ENCODE measurements at places on chromosomes 7 and 10.

DNA sequence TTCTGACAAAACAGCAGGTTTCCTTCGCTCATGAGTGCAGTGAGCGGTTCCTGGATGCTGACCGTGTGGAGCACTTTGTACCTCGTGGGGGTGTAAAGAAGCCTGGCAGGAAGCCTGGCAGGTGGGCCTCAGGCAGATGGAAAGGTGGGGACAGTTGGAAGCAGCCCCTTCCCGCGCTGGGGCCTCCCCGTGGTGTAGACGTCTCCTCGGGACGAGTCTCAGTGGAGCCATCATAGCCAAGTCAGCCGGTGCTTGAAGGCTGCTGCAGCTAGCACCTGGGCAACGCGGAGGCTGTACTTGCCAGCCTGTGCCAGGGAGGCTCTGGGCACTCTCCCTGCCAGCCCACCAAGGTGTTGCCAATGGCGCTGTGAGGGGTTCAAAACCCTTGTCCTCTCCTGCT is 154.5 kb downstream of the WDR37 start:
- no peak for DNase-seq

GRCh38 chr10:7218968-7219367 is 191.9 kb downstream of the SFMBT2 start:
- no peak for DNase-seq

DNA sequence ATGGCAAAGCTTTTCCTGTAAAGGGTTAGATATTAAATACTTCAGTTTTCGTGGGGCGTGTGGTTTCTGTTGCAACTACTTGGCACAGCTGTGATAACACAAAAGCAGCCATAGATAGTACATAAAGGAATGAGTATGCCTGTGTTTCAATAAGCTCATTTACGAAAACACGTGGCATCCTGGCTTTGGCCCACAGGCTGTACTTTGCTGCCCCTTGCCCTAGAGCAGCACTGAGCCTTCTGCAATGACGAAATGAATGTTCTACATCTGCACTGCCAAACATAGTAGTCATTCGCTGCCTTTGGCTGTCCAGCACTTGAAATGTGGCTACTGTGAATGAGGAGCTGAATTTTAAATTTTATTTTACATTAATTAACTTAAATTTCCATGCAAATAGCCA is 376.2 kb upstream of the TPK1 start:
- DNase-seq: no peak

DNA sequence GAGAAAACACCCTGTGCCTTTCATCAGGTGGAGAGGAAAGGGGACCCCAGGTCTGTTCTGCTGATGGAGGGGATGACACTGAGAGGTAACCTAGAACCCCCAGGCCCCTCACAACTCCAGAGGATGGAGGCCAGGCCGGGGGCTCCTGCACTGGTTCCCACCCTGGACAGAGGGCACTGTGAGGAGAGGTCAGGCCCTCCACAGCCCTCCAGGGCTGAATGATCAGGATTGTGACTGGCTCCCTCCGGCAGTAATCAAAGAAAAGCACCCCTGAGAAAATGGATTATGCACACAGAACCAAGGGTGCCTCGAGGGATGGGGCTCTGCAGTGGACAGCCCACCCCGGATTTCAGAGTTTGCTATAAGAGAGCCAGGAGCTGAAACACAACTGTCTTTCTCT is 502.8 kb downstream of the TCERG1L start:
- DNase-seq: no peak

- peak; percentile 35 for DNase-seq
These were observed 600.4 kb downstream of the KCNMA1 start for GRCh38 chr10:77036993-77037734.

DNA sequence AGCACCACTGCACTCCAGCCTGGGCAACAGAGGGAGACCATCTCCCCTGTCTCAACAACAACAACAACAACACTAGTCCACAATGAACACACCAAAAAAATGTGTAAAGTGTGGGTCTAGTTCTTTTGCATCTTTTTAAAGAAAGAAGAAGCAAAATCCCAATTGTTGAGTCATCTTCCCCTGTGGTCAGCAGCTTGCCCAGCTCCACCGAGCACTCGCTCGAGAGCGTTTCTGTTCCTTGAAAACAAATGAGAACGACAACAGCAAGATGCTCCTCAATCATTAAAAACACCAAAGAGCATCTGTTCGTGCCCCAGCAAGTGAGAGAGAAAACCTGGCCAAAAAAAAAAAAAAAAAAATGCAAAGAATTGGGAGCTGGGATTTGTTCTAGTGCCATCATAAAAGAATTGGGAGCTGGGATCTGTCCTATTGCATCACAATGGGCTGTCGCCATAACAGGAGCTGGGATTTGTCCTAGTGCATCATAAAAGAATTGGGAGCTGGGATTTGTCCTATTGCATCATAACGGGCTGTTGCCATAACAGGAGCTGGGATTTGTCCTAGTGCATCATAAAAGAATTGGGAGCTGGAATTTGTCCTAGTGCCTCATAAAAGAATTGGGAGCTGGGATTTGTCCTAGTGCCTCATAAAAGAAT is 118.1 kb downstream of the PTPRN2 start:
- no peak for DNase-seq

DNA sequence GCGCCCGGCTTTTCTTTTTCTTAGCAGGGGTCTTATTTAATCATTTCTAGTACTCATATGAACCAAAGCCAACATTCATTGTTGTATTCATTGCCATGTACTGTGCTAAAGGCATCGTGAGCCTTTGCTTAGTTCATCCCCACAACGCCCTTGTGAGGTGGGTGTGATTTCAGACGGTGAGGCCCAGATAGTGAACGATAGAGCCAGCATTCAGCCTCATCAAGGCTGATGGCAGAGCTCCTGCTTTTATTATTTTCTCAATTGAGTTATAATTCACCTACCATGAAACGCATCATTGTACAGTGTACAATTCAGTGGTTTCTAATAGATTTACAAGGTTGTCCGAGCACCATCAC is 50.1 kb downstream of the HK1 start:
- DNase-seq: no peak

DNA sequence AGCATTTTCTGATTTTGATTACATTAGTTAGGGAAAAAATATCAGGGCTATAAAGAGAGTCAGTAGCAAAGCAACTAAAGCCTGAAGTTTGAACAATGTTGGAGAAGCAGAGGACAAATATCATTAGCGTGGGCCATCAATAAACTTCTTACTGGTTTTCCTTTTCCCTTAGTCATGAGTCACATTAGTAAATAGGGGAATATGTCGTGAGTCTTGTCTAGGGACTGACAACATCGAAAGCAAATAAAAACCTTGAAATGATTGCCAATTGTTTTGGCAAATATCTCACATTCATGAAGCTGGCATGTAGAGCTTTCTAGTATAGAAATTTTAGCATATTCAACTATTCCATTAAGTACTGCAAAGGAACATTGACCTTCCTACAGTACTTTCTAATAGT is 806.0 kb upstream of the SORCS1 start:
- no peak for DNase-seq

GRCh38 chr10:113356794-113357680 is 195.8 kb upstream of the HABP2 start:
- DNase-seq: no peak

- DNase-seq: no peak
These were observed 143.2 kb downstream of the RNLS start for GRCh38 chr10:88439932-88440331.

DNA sequence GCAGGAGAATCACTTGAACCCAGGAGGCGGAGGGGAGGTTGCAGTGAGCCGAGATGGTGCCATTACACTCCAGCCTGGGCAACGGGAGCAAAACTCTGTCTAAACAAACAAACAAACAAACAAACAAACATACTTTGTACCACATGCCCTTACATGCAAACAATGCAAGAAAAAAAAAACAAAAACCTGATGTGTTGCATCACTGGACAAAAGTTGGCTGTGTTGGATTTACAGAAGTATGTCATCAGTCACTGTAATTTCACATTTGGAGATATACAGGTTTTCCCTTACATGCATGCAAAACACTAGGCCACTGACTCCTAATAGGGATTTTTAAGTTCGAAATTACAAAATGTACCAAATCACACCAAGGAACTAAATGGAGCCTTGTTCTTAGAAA is 138.5 kb downstream of the SRPK2 start:
- no peak for DNase-seq

Measured in BE2C (cell line).